NCI-H1436 (cell line): ENCODE measurements at places on chromosomes 7 and 10.

- peak; percentile 33 for DNase-seq
These were observed 22.1 kb upstream of the CARD11 start for GRCh38 chr7:3065724-3066143.

GRCh38 chr7:11428877-11429581, 403.0 kb downstream of the THSD7A start:
- no peak for DNase-seq

GRCh38 chr10:113493195-113493594, 59.7 kb upstream of the HABP2 start:
- no peak for DNase-seq

DNA sequence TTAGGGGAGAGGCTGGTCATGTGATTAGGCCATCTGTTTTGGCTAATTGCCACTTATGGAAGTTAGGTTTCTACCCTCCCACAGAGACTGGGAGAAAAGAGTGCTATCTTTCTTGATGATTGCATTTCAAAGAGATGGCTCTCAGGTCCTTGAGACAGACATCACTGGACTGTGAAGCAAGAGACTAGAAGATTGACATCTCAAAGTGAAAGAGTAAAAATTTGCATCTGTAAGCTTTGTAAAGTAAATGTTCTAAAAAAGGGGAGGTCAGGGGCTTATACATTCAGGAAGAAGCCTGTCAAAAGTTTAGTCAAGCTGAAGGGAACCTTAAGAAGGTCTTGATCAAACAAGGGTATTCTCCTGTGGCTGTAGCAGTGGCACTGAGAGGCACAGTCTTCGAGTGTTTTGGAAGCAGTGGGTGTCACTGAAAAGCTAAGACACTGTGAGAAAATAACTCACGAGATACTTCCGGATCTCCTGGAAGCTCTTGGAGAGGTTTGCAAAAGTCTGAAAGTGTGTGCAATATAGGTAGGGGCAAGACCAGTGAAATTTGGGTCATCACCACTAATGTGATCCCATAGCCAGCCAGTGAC, 342.1 kb downstream of the PHF14 start:
- DNase-seq, result no peak

DNA sequence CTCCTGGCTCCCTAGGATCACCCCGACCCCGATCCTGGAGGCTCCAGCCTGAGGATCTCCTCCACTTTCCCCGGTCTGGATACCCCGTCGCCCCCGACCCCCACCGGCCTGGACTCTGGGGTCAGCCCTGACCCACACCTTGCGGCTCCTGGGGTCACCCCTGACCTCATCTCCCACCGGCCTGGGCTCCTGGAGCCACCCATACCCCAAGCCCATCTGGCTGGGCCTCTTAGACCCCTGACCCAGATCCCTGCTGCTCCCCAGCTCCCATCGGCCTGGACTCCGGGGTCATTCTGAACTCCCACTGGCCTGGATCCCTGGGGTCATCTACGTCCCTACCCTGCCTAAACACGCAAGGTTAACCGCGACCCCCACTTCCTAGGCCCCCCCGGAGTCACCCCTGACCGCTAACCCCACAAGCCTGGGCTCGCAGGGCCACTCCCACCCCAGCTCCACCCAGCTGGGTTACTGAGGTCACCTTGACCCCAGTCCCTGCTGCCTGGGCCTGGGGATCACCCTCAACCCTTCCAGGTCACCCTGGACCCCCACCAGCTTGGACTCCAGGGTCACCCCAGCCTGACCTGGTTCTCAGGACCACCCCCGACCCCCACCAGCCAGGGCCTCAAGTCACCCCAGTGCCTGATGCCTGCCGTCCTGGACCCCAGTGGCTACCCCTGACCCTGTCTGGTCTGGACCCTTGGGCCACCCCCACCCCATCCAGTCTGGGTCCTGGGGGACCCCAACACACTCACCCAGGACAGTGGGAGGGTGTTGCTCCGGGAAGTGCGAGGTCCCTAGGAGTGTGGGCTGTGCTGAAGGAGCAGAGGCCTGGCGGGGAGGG, 1.2 kb downstream of the FOXK1 start:
- no peak for DNase-seq

- DNase-seq, result no peak
These were observed 701.4 kb downstream of the SUGCT start for GRCh38 chr7:40836218-40836617.

GRCh38 chr10:21002091-21002878, 105.2 kb upstream of the NEBL start:
- DNase-seq, result no peak

- DNase-seq, result no peak
These were observed 90.0 kb downstream of the FOXP2 start for GRCh38 chr7:114504586-114504985.

DNA sequence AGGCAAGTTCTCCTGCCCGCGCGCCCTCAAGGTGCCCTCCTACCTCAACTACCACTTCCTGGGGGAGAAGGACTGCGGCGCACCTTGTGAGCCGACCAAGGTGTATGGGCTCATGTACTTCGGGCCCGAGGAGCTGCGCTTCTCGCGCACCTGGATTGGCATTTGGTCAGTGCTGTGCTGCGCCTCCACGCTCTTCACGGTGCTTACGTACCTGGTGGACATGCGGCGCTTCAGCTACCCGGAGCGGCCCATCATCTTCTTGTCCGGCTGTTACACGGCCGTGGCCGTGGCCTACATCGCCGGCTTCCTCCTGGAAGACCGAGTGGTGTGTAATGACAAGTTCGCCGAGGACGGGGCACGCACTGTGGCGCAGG, 1.4 kb downstream of the FZD1 start:
- no peak for DNase-seq

GRCh38 chr7:12235970-12236369, 24.9 kb downstream of the TMEM106B start:
- DNase-seq, result no peak

DNA sequence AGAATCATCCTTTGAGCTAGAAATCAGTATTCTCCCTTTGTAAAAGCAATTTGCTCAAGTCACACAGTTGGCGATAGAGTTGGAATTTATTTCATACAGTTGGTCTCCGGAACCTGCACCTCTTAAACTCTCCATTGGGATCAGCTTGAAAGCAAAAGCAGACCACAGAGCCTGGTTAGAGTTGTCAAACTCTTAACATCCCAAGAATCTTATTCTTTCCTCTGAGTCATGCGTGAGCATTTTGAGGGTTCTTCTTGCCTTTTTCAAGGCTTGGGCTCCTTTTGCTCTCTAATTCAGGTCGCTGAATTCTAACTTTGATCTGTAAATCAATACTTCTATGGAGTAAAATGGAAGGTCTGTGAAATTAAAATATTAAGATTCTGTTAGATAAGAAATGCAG, 19.6 kb upstream of the SCIN start:
- DNase-seq, result no peak

DNA sequence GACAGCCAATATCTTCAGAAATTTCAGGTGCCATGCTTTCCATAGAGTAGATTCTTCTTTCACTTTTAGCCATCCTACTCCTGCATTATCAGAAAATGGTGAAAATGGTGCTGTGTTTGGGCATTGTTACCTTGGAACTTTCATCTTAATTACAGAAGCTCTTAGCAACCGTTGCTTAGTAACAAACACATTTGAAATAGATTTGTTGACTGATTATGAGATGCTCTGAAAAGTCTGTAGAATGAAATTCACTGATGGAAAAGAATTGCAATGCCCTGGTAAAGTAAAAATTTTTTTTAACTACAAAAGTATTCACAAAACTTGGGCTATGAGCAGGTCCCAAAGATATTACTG, 249.3 kb upstream of the NEBL start:
- DNase-seq, result no peak

- DNase-seq, result no peak
These were observed 385.8 kb upstream of the SMIM30 start for GRCh38 chr7:113504142-113504541.

- DNase-seq, result no peak
These were observed 16.7 kb upstream of the CADPS2 start for GRCh38 chr7:122902751-122903495.

DNA sequence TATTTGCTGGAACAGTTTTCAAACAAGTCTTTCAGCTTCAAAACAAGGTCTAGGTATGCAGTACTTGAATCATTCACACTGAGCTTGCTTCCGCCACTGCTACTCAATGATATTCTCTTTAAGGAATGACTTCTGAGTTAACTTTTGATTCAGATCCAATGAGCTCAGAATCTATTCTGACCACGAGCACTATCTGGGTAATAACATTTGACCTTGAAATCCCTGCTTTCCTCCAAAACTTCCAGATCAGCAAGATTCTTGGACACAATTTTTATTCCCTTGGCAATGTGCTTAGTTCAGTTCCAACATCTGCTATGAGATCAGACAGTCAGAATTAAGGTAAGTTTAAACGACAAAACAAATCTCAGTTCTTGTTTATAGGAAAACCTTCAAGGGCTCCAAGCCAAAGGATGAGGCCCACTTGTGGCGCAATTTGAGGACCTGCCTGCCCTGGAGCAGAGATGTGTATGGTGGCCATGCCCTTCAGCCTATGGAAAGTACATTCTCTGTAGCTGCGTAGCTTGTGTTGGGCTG, 87.2 kb downstream of the RNF216 start:
- DNase-seq, result no peak

GRCh38 chr7:94492601-94493000, 17.0 kb upstream of the CASD1 start:
- DNase-seq, result no peak

GRCh38 chr10:63058236-63058635, 74.9 kb upstream of the NRBF2 start:
- DNase-seq, result no peak

GRCh38 chr7:114450431-114450830, 35.8 kb downstream of the FOXP2 start:
- DNase-seq, result no peak

- no peak for DNase-seq
These were observed 169.5 kb upstream of the FRMD4A start for GRCh38 chr10:14500172-14500765.

- DNase-seq, result no peak
These were observed 121.0 kb upstream of the FAM171A1 start for GRCh38 chr10:15491856-15492642.

- DNase-seq, result no peak
These were observed 259.9 kb downstream of the ZEB1 start for GRCh38 chr10:31578951-31579350.

DNA sequence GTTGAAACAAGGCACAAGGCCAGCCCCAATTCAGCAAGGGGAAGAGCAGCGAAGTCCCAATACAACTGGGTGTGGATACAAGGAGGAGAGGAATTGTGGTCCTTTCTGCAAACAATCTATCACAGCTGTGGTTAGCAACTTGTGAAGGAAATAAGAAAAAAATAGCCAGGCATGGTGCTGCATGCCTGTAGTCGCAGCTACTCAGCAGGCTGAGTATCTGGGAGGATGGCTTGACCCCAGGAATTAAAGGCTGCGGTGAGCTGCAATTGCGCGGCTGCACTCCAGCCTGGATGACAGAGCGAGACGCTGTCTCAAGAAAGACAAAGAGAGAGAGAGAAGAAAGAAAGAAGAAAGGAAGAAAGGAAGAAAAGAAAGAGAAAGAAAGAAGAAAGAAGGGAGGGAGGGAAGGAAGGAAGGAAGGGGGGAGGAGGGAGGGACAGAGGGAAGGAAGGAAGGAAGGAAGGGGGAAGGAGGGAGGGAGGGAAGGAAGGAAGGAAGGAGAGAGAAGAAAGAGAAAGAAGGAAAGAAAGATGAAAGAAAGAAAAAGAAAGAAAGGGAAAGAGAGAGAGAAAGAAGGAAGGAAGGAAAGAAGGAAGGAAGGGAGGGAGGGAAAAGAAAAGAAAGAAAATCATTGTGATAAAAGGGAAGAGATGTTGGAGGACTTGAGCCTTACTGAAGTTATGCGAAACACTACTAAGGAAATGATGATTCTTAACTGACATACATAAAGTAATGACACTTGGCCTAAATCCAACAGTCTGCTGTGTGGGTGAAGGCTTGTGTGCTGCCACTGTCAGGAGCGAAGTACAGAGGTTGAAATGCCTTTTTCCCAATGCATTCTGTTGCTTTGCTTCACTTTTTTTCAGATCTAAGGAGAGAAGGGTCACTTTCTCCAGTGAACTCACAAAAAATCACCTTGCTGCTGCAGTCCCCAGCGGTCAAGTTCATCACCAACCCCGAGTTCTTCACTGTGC, 117.0 kb upstream of the STK17A start:
- no peak for DNase-seq

DNA sequence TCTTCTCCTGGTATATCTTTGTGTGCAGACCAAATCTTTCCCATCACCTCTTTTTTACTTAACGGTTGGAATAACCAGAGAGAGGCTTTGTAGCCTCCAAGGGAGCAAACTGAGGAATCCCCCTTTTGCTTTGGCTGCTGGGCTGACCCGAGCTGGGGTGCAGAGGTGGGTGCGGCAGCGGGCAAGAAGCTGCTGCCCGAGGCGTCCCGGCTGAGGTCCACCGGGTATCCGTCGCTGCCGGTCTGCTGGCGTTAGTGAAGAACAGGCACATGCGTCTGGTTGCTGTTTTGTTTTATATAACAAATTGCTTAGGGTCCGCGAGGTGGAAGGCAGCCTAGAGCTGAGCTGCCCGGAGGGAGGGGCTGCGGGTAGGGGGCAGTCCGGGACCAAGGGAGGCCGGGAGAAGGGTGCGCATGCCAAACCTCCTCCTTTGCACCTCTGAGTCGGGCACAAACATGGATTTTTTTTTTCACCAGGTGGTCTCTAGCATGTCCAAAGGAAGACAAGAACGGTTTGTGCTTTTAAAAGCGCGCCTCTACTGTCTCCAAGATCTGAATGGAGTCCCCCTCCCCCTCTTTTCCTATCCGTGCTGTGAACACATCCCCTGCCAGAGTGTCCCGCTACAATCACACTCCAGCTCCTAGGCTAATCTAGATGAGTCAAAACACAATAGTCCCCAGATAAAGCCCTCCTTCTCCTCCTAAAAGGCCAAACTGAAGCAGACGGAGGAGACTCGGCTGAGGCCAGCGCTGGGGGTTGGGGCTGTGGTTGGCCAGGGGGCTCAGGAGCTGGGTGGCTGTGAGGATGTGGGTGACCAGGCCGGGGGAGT, 6.8 kb upstream of the GATA3 start:
- no peak for DNase-seq
